CD4-positive, alpha-beta T cell treated with Interleukin-21 for 1 hour (primary cell): ENCODE measurements at places on chromosomes 16 and 17.
A peak's percentile ranks its signal among the peaks of the same experiment; 100 is the strongest.

- DNase-seq, result no peak
These were observed 50.0 kb downstream of the DNAH2 start for GRCh38 chr17:7767405-7768021.

DNA sequence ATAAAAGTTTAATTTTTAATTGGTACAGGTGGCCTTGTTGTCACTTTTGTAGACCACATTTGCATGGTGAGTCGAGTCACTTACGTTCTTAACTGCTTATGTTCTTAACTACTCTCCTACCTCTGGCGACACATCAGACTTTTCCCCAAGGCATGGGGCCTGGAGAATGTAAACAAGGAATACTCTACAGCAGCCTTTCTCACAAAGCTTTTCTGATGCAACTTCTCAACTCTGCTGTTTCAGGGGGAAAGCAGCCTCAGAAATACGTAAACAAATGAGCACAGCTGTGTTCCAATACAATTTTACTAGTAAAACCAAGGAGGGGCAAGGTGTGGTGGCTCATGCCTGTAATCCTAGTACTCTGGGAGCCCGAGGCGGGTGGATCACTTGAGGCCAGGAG is 6.9 kb downstream of the KARS1 start:
- no peak for DNase-seq

DNA sequence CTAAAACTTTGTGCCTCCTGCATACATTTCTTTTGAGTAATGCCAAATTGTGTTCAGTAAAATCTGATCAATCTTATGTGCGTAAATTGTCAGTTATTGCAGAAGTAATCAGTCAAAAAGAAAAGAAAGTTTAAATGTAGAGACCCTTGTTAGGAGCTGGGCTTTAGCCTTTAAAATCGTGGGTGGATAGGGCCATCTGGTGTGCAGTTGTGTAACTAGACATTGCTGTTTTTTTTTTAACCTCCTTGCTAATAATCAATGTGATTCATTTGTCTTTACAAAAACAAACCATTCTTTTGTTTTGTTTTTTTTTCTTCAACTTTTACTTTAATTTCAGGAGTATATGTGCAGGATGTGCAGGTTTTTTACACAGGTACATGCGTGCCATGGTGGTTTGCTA is 5.3 kb upstream of the WWOX start:
- DNase-seq, result no peak

- DNase-seq, result peak; percentile 99
These were observed at the start of gene JPT1 for GRCh38 chr17:75154195-75155106. JPT1 (minus strand) TSS chr17:75154512; CDS start chr17:75154397, 115 bp downstream.

DNA sequence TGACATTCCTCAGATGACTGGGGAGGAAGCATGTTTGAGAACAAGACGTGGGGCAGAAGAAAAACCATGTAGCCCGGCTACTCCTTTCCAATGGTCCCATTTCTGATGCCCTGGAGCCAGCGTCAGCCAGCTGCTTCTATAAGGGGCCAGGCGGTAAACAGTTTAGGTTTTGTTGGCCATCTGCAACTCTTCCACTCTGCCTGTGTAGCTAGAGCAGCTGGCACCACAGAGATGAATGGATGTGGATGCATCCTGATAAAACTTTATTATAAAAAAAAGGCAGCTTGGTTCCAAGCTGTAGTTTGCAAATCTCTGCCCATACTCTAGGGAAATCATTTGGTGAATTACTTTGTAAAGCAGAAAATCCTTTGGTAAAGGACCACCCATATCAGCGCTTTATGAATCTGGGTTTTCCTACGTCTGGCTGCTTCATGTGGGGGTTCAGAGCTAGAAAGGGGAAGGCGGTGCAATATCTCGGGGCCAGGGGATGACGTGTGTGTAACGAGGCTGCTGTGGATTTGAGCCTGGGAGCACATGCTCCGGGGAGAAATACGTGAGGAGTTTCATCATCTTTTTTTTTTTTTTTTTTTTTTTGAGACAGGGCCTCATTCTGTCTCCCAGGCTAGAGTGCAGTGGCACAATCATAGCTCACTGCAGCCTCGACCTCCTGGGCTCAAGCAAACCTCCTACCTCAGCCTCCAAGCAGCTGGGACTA is 3.4 kb upstream of the SRL start:
- DNase-seq, result no peak

DNA sequence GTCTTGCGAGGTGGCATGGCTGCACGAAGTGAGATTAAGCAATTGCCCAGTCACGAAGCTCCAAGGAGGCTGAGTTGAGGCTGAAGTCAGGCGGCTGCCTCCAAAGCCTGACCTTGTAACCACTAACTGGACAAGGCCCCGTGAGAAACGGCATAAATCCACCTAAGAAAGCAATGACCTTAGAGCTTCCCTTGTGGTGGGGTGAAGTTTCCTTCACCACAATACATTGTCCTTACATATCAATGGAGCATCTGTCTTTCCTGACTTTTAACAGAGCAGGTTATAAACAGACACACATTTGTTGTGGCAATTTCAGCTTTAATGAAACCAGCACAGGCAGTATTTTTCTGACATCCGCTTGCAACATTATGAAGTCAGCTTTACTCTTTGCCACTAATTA is 2.5 kb upstream of the MED9 start:
- no peak for DNase-seq

GRCh38 chr17:81837641-81838040 is 2.8 kb upstream of the PPP1R27 start:
- DNase-seq, result no peak

GRCh38 chr17:45051060-45051719 is at the start of gene DCAKD:
DCAKD (minus strand) TSS chr17:45051632; CDS start chr17:45034885, 16,747 bp downstream.
- peak; percentile 92 for DNase-seq

DNA sequence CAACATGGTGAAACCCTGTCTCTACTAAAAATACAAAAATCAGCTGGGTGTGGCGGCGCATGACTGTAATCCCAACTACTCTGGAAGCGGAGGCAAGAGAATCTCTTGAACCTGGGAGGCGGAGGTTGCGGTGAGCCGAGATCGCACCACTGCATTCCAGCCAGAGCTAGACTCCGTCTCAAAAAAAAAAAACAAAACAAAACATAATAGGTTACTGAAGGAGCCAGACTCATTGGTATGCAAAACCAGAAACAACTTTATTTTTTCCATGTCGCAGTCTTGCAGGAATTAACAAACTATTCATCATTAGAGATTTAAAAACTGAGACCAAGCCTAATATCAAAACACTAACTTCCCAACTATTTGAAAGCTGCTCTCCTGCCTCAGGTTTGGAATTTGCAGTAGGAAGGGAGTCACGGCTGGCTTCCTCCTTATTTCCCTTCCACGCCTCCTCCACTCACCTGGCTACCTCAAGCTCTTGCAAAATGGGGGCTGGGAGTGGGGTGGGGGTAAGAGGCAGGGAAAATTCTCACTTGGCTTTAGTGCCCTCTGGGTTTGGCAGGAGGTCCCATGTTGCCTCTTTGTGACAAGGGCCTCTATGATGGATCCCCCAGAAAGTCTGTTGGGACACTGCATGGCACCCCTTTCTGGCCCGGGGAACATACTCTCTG is 34.1 kb upstream of the MYH10 start:
- no peak for DNase-seq

DNA sequence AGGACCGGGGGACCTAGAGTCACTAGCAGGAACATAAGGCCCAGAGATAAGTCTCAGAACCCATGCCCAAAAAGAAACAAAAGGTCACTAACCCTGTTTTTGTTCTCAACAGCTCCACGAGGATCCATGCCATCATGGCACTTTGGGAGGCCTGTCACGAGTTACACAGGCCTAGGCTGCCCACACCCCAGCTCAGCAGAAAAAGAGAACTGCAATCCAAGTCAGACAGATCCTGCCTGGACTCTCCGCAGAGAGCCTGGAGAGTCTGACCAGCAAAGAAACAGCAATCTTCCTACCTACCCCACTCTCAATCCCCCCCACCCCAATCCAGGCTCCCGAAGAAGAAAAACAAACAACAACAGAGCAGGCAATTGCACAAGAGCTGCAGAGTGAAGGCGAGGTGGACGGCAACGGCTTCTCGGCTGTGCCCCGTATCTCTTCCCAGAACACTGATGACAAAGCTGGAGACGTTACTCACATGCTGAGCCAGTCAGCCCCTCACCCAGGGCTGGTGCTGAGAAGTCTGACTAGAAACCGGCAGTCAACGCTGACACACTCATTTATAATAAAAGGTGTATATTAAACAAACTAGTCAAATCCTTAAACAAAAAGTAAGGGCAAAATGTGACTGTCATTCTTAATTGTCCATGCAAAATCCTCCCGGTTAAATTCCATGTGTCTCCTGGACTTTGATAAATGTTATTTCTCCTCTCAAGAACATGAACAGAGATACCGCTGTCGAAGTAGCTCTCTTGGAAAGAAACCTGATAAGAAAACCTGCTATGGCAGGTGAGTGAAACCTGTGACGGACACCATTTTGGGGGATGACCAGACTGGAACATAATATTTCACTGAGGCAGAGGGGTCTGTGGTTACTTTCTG is 89.3 kb downstream of the SMG6 start:
- DNase-seq, result no peak

GRCh38 chr17:47650525-47651522 is 1.1 kb downstream of the KPNB1 start:
- DNase-seq, result peak; percentile 94

DNA sequence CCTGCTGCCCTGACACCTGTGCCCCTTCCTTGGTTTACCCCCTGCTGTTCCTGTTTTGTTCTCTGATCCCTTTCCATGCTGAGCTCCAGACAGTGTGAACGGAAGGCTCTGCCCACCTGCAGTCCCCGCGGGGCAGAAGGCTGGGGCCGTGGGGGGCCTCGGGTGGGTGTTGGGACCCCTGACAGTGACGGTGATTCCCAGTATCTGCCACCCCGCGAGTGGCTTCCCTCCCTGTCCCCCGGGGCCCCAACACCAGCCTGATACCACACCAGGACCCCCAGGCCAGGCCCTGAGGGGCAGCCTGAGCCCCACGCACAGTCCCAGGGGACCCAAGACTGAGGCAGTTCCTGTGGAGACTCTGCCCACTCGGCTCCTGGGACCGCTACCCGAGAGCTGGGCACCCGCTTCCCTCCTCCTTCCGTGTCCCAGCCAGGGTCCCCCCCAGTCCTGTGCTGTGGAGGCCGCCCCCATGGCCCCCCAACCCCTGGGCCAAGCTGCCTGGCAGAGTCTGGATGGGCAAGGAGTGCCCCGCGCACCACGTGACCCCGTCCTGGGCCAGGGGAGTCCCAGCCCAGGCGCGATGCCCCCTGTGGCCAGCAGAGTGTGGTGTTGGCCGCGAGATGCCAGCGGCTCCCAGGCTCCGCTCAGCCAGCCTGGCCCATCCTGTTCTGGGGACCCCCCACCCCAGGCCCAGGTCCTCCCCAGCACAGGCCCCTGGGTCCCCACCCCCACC is 10.0 kb upstream of the C1QTNF8 start:
- peak; percentile 33 for DNase-seq

- no peak for DNase-seq
These were observed 29.8 kb upstream of the ANKFY1 start for GRCh38 chr17:4293572-4293971.

GRCh38 chr17:35057332-35057915 is 6.1 kb downstream of the RFFL start:
- DNase-seq, result no peak

GRCh38 chr17:7687072-7687907 is at the start of gene TP53:
TP53 (minus strand) TSS chr17:7687490; CDS start chr17:7676594, 10,896 bp downstream.
- DNase-seq, result peak; percentile 93

GRCh38 chr16:143456-143855 is 5.0 kb upstream of the NPRL3 start:
- no peak for DNase-seq

DNA sequence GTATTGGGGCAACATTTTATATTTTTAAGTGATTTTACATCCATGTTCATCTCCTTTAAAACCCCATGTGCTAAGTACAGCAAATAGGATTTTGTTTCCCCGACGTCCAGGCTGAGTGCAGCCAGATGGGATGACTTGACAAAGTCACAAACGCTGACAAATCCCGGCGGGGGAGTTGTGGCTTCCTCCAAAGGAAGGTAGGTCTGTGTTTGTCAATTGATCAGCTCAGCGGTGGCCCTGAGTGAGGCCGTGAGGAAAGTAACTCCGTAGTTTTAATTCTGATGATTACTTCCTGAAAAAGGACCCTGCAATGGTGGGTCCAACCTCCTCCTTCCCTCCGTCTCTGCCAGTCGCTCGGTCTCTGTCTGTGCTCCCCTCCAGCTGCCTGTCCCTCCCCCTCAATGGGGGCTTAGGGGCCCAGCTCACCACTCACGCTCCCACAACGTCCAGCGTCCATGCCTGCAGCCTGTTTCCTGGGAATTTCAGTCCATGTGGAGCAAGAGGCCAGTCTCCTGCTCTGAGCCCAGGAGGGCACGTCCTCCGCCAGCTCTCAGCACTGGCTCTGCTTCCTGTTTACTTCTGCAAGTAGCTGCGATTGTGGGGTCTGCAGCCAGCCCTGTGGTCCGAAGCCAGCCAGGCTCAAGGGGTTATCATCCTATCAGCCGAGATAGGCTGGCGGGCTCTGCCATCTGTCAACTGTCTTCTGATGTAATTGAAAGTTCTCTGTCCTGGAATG is 209.4 kb upstream of the FOXF1 start:
- DNase-seq, result no peak

DNA sequence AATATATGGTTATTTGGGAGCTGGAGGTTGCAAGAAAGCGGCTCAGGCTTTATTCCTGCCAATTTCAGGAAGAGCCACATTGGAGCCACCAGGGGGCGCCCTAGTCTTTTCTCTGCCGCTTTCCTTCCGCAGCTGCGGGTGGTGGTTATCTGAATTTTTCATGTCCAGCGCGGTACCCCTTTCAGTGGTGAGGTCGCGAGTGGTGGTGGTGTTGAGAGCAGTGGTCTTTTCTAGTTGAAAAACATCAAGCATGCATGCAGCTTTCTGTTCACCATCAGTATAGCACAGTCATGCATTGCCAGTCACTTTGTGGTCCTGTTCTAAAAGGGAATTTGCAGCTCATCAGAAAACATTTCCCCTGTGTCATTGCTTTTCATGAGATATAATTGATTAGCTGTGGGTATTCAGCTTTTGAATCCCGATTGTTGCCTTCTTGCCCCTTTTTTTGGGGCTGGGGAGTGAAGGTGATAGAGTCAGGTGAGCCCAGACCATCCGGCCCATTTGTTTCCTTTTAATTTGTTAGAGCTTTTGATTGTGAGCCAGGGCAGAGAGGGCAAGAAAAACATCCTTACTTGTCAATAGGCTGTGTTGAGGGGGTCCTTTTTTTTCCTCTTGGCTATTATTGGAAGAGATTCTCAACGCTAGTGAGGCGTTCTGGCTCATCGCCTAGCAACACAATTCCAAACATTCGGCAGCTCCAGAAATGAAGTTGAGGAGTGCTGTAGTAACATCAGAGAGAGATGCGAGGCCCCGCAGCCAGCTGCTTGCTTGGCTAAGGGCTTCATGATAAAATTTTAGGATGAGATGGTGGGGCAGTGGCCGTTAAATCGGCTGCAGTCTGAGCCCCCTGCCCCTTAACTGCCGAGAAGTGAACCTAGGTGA is 119.0 kb downstream of the SNX29 start:
- peak; percentile 57 for DNase-seq

DNA sequence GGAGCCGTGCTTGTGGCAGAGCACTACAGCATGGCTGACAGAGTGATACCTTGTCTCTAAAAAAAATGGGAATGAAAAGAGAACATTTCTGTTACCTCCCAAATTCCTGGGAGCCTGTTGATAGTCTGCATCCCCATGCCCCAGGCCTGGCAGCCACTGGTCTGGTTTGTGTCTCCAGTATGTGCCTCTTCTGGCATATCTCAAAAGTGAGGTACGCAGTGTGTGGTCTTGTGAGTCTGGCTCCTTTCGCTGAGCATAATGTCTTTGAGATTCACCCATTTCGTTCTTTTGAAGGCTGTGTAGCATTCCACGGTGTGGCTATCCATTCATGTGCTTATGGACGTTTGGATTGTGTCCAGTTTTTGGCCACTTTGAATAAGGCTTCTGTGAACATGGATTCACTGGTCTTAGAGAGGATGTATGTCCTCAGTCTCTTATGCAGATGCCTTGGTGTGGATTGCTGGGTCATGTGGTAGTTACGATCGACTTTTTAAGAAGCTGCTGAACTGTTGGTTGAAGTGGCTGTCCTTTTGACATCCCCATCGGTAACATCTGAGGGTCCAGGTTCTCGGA is 39.1 kb downstream of the PRMT7 start:
- DNase-seq, result no peak
